ENCODE measurements at places on chromosomes 5 and 9.

GRCh38 chr5:99600952-99601351 is 672.1 kb upstream of the CHD1 start:
- DNase-seq = no peak

GRCh38 chr9:92292338-92293074 is 991 bp downstream of the IARS1 start:
- DNase-seq = no peak

- no peak for DNase-seq
These were observed 311.0 kb upstream of the IRX4 start for GRCh38 chr5:2193542-2194235.

GRCh38 chr5:75756981-75757380 is 39.7 kb upstream of the POC5 start:
- DNase-seq = no peak

GRCh38 chr5:149205625-149206523 is 64.6 kb downstream of the ABLIM3 start:
- no peak for DNase-seq

GRCh38 chr5:57346328-57346727 is 136.3 kb downstream of the ACTBL2 start:
- DNase-seq = no peak

DNA sequence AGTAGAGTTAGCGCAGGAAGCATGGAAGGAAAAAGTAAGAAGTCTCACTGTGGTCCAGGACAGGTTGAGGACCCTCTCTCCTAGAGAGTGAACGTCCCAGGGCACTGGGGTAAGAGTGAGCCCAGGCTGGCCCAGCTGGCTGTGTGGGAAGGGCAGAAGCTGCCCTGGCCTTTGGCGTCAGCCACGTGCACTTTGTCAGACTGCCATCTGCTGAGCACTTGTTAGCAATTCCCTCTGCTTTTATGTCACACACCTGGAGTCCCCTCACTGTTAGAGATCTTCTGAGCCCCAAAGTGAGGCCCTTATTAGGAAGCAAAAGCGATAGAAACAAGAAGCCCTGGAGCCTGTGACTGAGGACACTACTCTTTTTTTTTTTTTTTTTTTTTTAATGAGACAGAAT is 79.1 kb downstream of the UGCG start:
- no peak for DNase-seq

DNA sequence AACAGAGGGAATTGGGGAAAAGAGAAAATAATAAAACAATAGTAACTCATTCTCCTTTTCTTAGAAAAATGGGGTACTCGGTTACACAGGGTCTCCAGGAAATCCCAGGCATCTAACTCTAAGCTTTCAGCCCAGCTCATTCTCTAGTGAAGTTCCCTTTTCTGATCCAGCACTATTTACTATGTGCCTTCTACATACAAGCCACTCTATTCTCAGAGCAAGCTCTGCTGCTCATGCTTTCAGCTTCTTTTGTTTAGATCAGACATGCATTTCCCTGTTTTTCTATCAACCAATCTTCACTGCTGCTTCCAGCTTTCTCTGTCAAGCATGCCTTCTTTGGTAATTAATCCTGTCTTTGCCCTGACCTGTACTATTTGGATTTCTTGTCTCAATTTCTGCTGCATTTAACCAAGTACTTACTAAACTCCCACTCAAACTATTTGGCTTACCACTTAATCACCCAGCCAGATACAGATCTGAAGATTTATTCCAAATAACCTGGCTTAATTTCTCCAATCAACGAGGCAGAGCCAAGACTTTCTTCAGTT is 25.3 kb downstream of the OSMR start:
- DNase-seq = no peak

DNA sequence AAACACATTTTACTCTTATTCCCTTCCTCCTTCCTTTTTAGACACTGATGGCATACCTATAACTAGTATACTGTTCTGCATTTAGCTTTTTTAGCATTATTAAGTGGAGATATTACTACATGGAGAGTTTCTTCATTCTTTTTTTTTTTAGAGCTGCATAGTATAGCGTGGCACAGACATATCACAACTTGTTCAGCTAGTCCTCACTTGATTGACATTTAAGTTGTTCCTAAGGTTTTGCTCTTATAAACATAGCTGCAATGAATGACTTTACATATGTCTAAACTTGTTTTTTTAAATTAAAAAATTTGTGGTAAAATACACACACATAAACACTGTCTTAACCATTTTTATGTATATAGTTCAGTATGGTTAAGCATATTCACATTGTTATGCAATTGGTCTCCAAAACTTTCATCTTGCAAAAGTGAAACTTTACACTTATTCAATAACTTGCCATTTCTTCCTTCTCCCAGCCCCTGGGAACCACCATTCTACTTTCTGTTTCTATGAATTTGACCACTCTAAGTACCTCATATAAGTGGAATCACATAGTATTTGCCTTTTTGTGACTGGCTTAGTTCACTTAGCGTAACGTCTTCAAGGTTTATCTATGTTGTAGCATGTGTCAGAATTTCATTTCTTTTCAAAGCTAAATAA is 48.7 kb downstream of the ANKDD1B start:
- no peak for DNase-seq

DNA sequence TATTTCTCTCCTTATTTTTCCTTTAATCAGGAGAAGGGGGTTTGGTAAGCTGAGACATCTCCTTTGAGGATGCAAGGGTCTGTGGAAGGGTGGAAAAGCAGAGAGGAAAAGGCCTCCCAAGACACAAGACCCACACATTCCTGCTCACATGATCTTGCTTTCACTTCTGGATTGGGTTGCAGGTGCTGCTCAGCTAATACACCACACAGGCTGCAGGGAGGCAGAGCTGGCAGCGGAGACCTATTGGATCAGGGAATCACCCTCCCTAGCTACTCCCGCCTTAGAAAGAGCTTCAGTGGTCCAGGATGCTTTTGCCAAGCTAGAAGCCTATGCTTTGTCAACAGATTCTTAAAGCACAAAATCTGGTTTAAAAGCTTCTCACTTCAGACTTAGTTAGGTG is 87.6 kb upstream of the IL33 start:
- no peak for DNase-seq

DNA sequence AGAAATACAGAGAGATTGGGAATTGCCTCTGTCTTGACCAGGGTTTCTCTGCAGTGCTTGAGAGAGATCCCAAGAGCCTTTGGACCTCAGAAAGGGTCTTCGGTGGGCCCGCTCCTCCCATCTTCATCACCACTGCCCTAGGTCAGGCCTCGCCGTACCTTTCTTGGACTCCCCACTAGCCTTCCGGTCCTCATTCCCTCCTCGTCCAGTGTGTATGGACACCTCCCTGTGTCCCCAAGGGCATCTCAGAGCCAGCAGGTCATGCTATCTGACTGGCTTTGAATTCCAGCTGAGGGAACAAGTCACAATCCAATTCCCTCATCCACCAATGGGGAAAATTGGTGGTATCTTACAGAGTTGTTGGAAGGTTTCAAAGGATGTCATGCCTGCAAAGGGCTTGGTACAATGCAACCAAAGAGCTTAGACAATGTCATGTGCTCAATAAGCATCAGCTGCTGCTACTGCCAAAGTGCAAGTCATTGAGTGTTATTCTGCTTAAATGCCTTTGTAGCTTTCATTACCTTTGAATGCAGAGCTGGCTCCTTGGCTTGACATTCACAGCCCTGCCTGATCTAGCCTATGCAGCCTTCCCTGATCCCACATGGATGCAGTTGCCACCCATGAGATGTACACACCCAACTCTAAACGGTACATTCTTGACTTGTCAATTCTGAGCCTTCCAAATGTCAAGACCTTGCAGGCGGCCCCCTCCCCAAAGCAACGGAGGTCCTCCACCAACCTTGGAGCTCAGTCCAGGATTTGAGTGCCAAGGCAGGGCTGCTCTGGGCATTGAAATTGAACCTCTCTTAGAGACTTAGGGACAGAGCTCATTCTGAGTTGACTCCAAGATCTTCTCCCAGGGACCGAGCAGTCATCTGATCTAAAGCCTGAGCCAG is 58.0 kb downstream of the HRH2 start:
- DNase-seq = no peak

GRCh38 chr5:41406424-41406823 is 104.0 kb downstream of the PLCXD3 start:
- DNase-seq = no peak

DNA sequence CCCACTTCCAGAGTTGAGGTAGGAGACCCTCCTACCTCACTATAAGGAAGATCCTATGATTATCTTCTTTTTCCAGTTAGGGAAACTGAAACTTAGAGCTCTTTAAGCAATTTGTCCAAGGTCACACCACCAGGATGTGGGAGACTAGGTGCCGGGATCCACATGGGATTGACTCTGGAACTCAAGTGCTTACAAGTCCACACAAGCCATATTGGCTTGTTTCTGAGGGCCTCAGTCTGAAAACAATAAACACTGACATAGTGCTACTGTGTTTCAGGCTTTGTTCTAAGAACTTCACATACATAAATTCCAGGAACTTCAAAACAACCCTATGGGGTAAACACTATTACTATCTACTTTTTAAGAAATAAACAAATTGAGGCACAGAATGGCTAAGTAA is 481.3 kb downstream of the ZSWIM6 start:
- DNase-seq = no peak

DNA sequence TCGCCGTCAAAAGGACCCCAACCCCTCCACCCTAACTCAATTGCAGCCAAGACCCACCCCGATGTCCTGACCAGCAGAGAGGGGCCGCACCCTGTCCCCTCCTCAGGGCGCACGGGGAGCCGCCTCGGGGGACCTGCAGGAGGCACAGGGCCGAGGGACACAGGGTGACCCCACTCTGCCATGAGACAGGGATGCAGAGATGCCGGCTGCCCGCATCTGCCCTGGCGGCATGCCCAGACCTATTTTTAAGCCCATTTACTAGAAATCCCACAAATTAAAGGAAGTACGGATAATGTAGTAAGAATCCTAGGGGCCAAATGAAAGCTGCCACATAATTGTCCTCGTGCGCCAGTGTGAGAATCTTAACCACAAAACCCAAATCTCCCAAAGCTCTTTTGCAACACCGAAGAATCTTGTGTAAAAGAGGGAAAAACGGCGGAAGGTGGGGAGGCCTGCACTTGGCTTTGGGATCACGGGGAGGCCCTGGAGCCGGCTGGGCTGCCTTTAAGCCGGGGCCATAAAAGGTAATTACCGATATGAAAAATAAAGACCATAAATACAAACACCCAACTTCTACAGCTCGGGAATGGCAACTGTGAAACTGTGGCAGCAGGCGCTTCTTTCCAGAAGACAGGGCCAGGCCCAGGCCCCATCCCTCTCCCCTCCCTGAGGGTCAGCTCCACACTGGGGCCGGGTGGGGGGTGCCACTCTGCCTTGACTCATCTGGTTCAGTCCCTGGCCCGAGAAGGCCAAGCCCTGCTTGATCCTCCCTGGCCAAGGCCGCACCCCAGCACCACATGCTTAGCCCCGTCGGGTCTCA is 35.0 kb downstream of the NACC2 start:
- DNase-seq = no peak

DNA sequence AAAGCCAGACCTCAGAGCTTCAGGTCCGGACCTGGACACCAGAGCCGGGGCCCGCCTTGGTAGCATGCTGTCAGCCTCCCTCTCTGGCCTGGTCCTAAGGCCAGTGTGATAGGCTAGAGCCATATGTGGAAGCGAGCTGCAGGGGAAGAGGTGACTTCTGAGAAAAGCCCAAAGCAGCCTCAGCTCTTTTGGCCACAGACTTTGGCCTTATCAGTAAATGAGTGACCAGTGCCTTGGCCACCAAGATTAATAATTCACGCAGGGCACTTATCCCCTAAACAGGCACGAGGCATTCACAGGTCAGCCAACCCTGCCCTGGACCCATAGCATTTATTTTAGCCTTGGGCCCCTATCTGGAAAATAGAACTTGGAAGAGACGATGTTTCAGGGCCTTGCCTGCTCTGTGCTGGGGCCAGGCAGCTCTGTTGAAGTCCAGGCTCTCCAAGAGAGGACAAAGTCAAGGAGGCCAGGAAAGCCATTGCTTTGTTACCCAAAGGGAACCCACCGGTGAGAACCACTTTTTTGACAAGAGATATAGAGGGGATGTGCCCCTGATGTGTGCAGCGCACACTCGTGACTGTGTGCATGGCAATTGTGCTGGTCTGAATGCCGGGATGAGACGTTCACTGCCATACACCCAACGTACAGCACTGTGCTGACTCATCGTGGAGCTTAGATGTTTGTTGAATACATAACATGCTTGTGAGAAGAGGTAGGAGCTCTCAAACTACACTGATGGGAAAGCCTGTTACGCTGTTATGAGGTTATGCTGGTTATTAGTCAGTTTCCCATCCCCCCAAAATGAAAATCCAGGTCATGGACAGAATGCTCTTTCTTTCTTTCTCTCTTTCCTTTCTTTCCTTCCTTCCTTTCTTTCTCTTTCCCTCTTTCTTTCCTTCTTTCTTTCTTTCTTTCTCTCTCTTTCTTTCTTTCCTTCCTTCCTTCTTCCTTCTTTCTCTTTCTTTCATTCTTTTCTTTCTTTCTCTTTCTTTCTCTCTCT is 5.0 kb upstream of the SLC34A1 start:
- DNase-seq = no peak

DNA sequence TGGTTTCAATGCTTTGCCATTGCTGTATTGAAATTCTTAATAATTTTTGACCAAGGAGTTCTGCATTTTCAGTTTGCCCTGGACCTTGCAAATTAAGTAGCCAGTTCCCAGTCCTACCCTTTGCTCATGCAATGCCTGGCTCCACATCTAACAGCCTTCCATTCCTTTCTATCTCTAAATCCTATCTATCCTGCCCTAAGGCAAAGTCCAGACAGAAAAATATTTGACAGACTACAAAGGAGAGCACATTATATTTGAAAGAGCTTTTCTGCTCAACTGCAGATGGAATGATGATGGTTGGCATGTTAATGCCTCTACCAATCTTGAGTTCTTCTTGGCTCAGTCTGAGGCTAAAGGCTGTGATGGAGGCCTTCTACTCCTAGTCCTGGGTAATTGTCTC is 15.5 kb downstream of the SLC22A4 start:
- no peak for DNase-seq

DNA sequence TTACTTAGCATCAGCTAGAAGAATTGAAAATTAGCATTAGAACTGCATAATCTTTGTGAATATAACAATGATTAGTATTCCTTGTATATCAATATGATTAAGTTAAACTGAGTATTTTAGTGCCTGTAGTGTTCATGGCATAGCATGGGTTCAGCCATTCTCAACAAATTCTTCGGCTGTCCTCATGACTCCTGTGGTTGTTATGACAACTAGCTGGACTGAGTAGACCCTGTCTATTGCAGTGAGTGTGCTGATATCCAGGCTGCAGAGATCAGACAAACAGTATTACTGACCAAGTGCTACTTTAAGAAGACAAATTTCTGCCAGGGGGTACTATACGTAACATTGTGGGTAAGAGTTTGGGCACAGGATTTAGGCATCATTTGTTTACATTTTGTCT is 125.9 kb downstream of the NUDT12 start:
- DNase-seq = no peak

DNA sequence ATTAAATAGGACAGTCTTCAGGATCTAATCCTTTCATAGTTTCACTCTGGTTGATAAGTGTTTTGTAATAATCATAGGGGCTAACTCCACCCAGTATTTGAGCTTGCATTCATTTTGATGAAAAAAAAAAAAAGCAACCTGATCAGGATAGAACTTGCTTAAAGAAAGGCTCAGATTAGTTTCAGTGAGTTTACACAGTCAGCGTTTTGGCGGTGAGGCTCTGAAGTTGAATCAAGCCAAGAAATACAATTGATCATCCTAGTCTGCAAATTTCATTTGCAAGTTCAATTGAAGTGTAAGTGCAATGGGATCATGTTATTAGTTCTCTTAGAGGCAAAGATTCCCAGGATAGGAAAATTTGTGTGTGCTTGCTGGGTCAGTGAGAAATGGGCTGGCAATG is 159.7 kb upstream of the ELL2 start:
- DNase-seq = no peak
